ENCODE measurements at places on chromosomes 11 and 22.
A peak's percentile ranks its signal among the peaks of the same experiment; 100 is the strongest.

GRCh38 chr22:22508274-22509176 lies at the start of gene ZNF280B:
Gene ZNF280B, minus strand, starts transcription at chr22:22508742. Its CDS starts 19,344 bp downstream, at chr22:22489398.
- H3K27ac ChIP-seq, result no peak within 1 kb of the TSS
- no peaks in the 10 kb centered on the region for H3K4me1 ChIP-seq
- H3K4me3 ChIP-seq, result peak within 1 kb of the TSS; percentile 43
- DNase-seq, result no peak

DNA sequence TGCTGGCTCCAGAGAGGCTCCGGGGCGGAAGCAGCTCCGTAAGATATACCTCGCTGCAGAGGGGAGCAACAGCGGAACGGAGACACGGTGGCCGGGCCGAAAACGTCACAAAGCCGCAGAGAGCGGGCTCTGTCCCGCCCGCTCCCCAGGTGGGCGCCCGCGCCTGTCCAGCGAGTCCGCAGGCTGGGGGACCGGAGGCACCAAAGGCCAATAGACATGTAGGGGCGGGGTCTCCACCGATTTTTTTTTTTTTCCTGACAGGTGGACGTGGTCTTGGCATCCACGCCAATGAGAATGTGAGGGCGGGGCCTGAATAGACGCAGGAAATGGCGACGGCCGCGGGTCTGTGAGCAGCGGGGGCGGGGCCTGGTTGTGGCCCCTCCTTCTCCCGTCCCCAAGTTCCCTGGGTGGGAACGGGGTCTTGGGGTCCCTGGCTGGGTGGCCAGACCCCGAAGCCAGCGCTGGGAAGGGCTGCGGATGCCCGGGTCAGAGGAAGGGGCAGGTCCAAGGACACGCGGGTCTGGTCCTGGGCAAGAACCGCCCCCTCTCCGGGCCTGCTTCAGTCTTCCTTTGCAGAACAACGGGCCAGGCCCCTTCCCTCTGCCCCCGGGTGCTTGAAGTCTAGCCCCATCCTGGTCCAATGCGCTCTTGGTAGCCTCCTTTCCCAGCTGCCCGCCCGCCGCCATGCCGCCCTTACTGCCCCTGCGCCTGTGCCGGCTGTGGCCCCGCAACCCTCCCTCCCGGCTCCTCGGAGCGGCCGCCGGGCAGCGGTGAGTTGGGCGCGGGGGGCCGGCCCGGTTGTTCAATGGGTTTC lies at the start of gene DNAJC4:
Gene DNAJC4 (plus strand): TSS at position 378 of the 814 bp plus-strand sequence. CDS start 307 bp downstream, at position 685.
- no peaks in the 10 kb centered on the region for H3K27me3 ChIP-seq
- H3K27ac ChIP-seq, result peak within 1 kb of the TSS; percentile 94
- no peaks in the 10 kb centered on the region for H3K36me3 ChIP-seq

DNA sequence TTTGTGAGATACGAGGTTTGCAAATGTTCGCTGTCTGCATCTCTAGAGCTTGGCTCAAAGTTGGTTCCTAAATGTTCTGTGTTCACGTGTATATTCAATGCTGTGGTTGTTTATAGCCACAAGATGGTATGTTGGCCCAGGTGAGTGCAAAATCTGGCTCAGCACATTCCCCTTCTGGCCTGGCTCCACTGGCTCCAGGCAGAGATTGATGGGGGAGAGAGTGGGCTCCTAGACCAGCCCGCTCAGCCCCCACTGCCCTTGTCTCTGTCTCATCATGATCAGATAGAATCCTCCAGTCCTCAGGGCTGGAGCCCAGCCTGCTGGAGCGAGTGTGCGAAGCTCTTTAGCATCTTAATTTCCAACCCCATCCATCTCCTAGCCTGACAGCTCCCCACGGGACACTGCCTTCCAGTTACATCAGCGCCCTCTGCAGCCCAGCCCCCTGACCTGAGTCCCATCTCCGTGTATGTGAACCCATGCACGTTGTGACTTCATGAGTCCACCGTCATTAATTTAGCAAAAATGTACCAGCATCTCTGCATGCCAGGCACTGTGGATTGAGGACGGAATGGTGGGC lies 2.0 kb downstream of the P2RX3 start:
- no peak overlapping the region for H3K27ac ChIP-seq
- no peaks in the 10 kb centered on the region for H3K27me3 ChIP-seq
- no peaks in the 10 kb centered on the region for H3K36me3 ChIP-seq
- no peak overlapping the region for H3K4me3 ChIP-seq

DNA sequence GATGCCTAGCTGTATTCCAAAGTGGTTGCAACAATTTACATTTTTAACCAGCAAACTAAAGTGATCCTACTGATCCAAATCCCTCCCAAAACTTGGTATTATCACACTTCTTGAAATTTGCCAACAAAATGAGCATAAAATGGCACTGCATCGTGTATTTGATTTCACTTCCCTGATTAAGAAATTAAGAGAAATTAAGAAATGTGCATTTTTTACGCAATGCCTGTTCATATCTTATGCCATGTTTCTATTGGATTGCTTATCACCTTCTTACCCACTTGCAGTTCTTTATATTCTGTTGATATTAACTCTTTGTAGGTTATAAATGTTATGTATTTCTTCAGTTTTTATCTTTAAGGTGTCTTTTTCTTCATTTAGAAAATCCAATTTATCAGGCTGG lies 80.6 kb downstream of the DENND5A start:
- no peak overlapping the region for H3K27ac ChIP-seq
- DNase-seq, result no peak
- no peaks in the 10 kb centered on the region for H3K36me3 ChIP-seq
- H3K27me3 ChIP-seq, result no peaks in the 10 kb centered on the region
- H3K4me1 ChIP-seq, result no peaks in the 10 kb centered on the region

- H3K27ac ChIP-seq, result peak overlapping the region; percentile 80
- DNase-seq, result peak; percentile 78
- peak overlapping the region; percentile 7 for H3K4me3 ChIP-seq
- no peaks in the 10 kb centered on the region for H3K36me3 ChIP-seq
Measured at GRCh38 chr22:42868751-42869251, 11.7 kb upstream of the ARFGAP3 start.

DNA sequence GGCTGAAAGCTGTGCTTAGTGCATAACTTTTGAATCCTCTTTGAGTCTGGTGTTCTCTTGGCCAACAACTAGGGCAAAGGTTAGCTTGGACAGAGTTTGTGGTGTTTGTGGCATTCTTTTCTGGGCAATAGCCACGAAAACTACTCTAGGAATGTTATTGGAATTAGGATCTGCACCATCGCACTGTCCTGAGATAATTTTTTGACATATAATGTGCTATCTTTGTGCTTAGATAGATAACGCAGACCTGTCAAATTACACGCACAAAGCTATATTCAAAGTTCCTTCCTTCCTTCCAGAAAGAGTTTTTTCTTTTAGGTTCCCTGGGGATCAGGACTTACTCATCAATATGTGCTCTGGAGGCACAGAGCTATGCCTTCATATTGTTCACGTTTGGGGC lies 166.8 kb upstream of the MTMR2 start:
- H3K27me3 ChIP-seq, result no peaks in the 10 kb centered on the region
- peaks cover 3% of the 10 kb centered on the region for H3K4me1 ChIP-seq
- H3K36me3 ChIP-seq, result no peaks in the 10 kb centered on the region
- H3K27ac ChIP-seq, result peak overlapping the region; percentile 95
- H3K4me3 ChIP-seq, result no peak overlapping the region

- no peaks in the 10 kb centered on the region for H3K36me3 ChIP-seq
- DNase-seq, result no peak
- H3K27me3 ChIP-seq, result no peaks in the 10 kb centered on the region
- H3K27ac ChIP-seq, result peak overlapping the region; percentile 13
Measured at GRCh38 chr11:35178067-35178805, 39.3 kb downstream of the CD44 start.

DNA sequence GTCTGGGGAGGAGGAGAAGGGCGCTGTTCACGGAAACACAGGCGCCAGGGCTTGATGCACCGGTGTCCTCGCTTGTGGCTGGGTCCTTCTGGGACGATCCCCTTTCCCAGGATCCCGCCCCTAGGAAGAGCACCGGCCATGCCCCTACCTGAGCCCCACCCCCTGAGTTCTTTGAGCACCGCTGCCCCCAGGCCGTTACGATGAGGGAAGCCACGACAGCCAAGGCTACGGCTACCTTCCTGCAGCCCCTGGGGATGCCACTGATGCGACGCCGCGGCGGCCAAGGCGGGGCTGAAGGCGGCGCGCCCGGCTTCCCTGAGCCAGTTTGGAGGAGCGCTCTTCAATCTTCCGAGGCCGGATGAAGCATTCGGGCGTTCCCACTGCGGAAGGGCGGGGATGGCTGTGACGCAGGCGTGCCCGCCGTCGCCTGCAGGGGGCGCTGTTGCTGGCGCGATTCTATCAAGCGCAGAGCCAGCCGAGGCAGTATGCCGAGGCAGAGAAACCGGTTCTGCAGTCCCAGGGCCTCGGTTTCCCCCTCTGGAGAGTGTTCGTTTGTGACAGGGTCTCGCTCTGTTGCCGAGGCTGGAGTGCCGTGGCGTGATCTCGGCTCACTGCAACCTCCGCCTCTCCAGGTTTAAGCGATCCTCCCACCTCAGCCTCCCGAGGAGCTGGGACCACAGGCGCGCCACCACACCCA lies 9.7 kb upstream of the NEFH start:
- DNase-seq, result peak; percentile 67
- H3K4me1 ChIP-seq, result no peaks in the 10 kb centered on the region
- H3K27me3 ChIP-seq, result no peaks in the 10 kb centered on the region
- H3K36me3 ChIP-seq, result no peaks in the 10 kb centered on the region
- H3K27ac ChIP-seq, result no peak overlapping the region
- H3K4me3 ChIP-seq, result peak overlapping the region; percentile 47

DNA sequence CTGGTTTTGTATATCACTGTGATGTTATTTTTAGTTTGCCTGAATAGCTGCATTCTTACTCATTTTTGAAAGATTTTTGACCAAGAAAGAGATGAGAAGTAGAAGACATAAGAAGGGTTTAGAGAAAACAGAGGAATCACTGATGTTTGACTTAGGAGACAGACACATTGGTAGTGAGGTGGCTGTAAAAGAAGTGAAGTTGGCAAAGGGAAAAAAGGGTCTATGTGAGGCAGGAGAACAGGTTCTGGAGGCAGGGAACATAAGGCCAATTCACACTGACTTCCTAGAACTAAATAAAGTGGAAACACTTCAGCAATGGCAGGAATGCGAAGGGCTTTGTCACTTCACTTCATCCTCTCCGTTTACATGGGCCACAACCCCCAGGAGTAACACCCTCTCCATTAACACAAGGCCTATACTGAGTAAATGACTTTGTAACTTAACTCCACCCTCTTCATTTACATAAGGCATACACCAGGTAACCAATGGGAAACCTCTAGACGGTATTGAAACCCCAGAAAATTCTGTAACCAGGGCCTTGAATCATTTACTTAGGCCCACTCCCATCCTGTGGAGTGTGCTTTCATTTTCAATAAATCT lies 36.5 kb downstream of the CTSC start:
- H3K4me3 ChIP-seq, result no peak overlapping the region
- H3K36me3 ChIP-seq, result no peaks in the 10 kb centered on the region
- no peaks in the 10 kb centered on the region for H3K4me1 ChIP-seq
- H3K27ac ChIP-seq, result no peak overlapping the region
- H3K27me3 ChIP-seq, result no peaks in the 10 kb centered on the region

DNA sequence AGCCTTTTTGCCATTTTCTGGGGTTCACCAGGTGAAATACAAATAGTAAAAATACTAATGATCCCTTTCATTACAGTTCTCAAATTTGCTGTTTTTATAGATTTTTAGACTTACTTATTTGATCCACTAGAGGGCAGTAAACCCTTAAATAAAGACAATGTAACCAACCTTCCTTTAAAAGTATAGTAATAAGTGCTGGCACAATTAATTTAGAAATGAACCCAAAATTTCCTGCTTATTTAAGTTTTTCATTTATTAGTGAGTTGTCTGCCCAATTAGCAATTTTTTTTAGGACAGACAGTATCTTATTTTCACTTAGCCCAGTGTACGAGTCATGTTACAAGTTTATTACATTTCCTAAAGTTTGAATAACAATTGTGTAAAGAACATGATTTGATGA lies 4.7 kb downstream of the DDIAS start:
- peaks cover 5% of the 10 kb centered on the region for H3K4me1 ChIP-seq
- no peaks in the 10 kb centered on the region for H3K36me3 ChIP-seq
- H3K27me3 ChIP-seq, result no peaks in the 10 kb centered on the region
- no peak overlapping the region for H3K27ac ChIP-seq

DNA sequence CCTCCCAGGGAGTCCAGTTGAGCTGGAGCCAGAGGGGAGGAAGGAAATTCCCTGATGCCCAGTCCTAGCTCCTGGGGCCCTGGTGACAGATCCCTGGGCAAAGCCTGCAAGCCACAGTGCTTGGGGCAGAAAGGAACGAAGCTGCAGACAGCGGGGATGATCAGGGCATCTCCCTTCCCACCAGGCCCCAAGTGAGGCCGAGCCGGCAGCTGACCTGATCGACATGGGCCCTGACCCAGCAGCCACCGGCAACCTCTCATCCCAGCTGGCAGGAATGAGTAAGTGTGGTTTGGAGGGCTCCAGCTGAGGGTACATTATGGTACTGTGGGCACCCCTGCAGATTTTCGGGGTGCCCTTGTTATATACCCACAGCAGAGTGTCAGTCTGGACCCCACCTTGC lies 33.5 kb downstream of the TOM1 start:
- H3K27me3 ChIP-seq, result no peaks in the 10 kb centered on the region
- H3K36me3 ChIP-seq, result peaks cover 9% of the 10 kb centered on the region
- no peak overlapping the region for H3K27ac ChIP-seq
- no peaks in the 10 kb centered on the region for H3K4me1 ChIP-seq

DNA sequence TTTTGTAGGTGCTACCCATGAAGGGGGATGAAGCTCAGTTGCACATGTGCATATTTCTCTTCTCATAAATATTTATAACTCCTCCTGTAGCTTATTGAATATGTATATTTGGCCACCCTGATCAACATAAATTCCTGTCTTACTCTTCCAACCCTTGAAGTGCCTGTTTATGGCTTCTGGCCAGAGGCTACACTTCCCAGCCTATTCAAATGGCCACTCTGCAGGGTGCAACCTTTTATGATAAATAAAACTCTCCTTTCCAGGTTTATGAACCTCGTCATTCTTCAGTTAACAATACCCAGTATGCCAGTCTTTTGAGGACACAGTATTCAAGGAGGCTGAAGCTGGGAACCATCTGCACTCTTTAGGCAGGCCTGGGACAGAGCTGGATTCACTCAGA lies 2.6 kb upstream of the RTL6 start:
- DNase-seq, result no peak
- H3K27me3 ChIP-seq, result no peaks in the 10 kb centered on the region
- H3K4me1 ChIP-seq, result no peaks in the 10 kb centered on the region
- H3K27ac ChIP-seq, result no peak overlapping the region
- no peaks in the 10 kb centered on the region for H3K36me3 ChIP-seq

- H3K36me3 ChIP-seq, result no peaks in the 10 kb centered on the region
- no peak overlapping the region for H3K4me3 ChIP-seq
- peak overlapping the region; percentile 61 for H3K27ac ChIP-seq
- no peaks in the 10 kb centered on the region for H3K27me3 ChIP-seq
- H3K4me1 ChIP-seq, result no peaks in the 10 kb centered on the region
Measured at GRCh38 chr11:94638902-94639373, 71.8 kb downstream of the PIWIL4 start.

DNA sequence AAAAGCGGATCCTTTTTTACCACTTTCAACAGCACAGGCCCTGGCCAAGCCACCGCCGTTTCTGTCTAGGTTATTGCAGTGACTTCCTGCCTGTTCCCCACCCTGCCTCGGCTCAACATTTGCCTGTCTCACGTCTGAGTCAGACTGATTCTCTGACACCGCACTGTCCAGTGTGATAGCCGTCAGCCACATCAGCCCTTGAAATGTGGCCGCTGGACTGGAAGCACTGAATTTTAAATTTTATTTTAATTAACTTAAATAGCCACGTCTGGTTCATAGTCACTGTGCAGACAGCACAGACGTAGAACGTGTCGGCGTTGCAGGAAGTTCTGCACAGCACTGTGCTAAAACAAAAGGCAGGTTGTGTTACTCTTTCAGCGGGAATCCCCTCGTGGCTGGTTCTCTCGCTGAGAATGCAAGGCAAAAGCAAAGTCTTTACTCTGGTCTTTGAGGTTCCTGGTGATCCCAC lies 56.3 kb upstream of the ADSL start:
- H3K27ac ChIP-seq, result peak overlapping the region; percentile 54
- H3K4me1 ChIP-seq, result no peaks in the 10 kb centered on the region
- no peak overlapping the region for H3K4me3 ChIP-seq
- H3K27me3 ChIP-seq, result no peaks in the 10 kb centered on the region
- DNase-seq, result no peak
- no peaks in the 10 kb centered on the region for H3K36me3 ChIP-seq
